ENCODE measurements at places on chromosomes 6 and 20. TPM values are rescaled to one million over a fixed set of nuclear protein-coding genes. Genes with fewer than 3 reads are reported as not detected.

The CDSN gene
- 0.22 TPM for total RNA-seq

DNA sequence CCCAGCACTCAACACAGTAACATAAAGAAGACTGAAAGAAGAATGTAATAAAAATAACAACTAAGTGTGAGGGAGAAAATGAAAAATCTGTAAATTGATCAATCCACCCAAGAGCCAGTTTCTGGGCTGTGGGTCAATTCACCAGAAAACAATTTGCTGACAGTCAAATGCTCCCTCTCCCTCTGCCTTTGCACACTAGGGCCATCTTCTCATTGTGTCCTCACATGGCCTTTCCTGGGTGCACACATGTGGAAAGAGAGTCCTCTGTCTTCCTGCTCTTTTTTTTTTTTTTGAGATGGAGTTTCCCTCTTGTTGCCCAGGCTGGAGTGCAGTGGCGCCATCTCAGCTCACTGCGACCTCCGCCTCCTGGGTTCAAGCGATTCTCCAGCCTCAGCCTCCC is 53.9 kb upstream of the PRND start:
- H3K27me3 ChIP-seq, result no peaks in the 10 kb centered on the region
- peaks cover 9% of the 10 kb centered on the region for H3K4me1 ChIP-seq

The AKAP12 gene
- 115 TPM for total RNA-seq

The SPTLC3 gene
- 5.6 TPM for total RNA-seq

- no peak for DNase-seq
- H3K27ac ChIP-seq, result no peak overlapping the region
- H3K4me1 ChIP-seq, result no peaks in the 10 kb centered on the region
- H3K36me3 ChIP-seq, result peaks cover 12% of the 10 kb centered on the region
- no peaks in the 10 kb centered on the region for H3K27me3 ChIP-seq
- no peak overlapping the region for H3K4me3 ChIP-seq
Measured at GRCh38 chr6:15516923-15517560, 145.8 kb downstream of the DTNBP1 start.

DNA sequence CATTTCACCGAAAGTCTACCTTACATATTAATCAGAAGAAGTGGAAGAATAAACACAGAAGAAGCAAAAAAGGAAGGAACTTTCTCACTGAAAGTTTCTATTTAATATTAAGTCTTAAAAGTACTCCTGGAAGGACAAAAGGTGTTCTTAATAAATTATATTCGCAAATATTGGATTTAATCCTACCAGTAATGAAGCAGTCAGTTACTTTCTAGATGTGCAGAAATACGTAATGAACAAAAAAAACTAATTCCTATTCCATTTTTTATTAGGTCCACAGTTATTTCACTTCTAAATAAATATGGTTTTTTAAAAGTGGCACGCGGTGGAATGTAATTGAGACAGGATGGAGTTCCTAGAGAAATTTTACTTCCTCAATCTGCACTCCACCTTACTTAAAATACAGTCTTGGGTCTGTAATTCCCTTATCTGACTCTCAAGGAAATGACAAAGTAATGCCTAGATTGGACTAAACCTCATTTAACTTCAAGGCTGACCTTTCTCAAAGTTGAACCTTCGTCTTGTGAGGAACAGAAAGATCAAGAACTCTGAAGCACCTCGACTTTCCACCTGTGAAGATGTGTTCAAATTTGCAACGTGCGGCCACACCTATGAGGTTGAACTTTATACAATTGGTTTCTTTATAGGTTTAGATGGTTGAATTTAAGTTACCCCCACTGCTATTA is 1.1 kb upstream of the TRAM2 start:
- H3K4me3 ChIP-seq, result peak overlapping the region; percentile 76
- H3K36me3 ChIP-seq, result no peaks in the 10 kb centered on the region
- DNase-seq, result no peak
- no peaks in the 10 kb centered on the region for H3K27me3 ChIP-seq
- H3K27ac ChIP-seq, result peak overlapping the region; percentile 92

DNA sequence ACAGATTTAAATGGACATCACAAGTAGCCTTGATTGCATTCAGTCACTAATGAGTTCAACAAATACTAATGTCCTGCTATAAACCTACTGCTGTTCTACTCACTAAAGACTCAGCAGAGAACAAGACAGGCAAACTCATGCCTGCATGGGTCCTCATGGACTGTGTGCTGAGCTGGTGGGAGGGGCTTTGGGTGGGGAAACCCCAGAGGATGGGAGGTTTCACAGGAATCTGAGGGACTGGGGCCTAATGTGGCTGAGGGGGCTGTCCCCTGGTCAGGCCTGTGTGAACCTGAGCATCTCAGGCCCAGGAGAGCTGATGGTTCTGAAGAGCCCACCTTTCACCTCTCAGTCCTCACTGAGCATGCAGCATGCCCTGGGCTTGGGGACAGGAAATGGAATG is 1.4 kb downstream of the CST8 start:
- H3K4me3 ChIP-seq, result no peak overlapping the region
- no peaks in the 10 kb centered on the region for H3K36me3 ChIP-seq
- no peaks in the 10 kb centered on the region for H3K27me3 ChIP-seq
- no peaks in the 10 kb centered on the region for H3K4me1 ChIP-seq
- no peak overlapping the region for H3K27ac ChIP-seq

The EMILIN3 gene
- total RNA-seq, result not detected

DNA sequence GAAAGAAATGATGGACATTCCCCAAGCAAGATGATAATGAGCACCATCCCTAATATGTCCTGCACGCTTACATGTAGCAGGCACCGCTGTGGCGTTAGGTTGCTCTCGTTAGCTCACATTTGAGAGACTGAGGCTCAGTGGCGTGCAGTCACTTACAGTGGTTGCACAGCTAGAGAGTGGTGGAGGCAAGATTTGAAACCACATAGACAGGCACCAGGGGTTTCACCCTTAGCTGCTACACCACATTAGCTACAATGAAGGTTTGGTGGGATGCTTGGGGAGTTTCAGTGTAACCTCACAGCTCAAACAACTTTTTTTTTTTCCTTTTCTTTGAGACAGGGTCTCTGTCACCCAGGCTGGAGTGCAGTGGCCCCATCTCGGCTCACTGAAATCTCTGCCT is 3.7 kb downstream of the COX4I2 start:
- no peak for DNase-seq
- H3K27me3 ChIP-seq, result no peaks in the 10 kb centered on the region
- H3K4me3 ChIP-seq, result no peak overlapping the region
- no peaks in the 10 kb centered on the region for H3K4me1 ChIP-seq

All from astrocyte (in vitro differentiated cells and primary cell).